Lung microvascular endothelial cell (primary cell): ENCODE measurements at places on chromosomes 16 and 17. TPM values are rescaled to one million over a fixed set of nuclear protein-coding genes. Genes with fewer than 3 reads are reported as not detected.

Gene TP53TG3C
- total RNA-seq: not detected in 2 replicates

Gene PPL
- total RNA-seq: 2.4 and 5.4 TPM in 2 replicates

Gene TBC1D3G
- total RNA-seq: not detected in 2 replicates

Gene P2RX1
- not detected in 2 replicates for total RNA-seq

Gene CLDN7
- total RNA-seq: 0.99 and 7.0 TPM in 2 replicates

Gene ANKFN1
- total RNA-seq: not detected in 2 replicates
